T-helper 2 cell treated with Interferon-gamma antibody and Interleukin-4, amounts not matched to agents 5 μg/mL and 100 μg/mL, for 36 hours (primary cell): ENCODE measurements at places on chromosomes 13 and 19.

- DNase-seq = no peak
These were observed 2165.2 kb downstream of the PCDH9 start for GRCh38 chr13:65064967-65065366.

GRCh38 chr19:54803410-54803809, at the start of gene KIR2DL4:
Gene KIR2DL4 (plus strand): TSS chr19:54803610. CDS start chr19:54803652, 42 bp downstream.
- DNase-seq = no peak

GRCh38 chr13:24338721-24339120, 29.3 kb downstream of the C1QTNF9 start:
- DNase-seq = no peak

- DNase-seq = no peak
These were observed 817.8 kb upstream of the PCDH9 start for GRCh38 chr13:68047889-68048288.

DNA sequence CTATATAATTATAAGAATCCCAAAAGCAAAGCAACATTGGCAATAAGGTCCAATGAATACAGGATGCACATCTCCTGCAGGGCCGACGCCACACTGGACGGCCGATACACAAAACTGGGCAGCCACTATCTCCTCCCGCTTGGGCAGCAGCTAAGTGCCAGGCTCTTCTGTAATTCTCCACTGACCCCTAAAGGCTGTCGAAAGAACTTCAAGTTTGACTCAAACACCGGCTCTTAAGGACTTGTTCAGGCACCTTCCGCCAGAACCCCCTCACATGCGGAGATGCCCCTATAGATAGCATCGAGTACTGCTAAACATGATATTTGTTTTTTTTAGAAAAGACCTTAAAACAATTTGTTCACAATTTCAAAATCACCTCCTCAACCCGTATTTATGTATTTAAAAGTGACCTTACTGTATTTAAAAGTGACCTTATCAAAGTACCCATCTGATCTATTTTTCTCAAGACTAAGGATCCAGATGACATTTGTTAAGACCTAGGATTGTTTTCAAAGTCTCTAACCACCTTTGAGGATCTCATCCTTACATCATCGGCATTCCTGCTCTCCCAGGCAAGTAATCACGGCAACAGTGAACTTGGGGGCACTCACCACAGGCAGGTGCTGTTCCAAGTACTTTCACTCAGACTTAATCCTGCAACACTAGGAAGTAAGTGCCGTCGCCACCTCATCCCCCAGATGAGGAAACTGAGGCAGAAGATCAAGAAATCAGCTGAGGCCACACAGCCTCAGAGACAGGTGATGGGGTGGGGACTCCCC, 77.8 kb downstream of the TUBGCP3 start:
- no peak for DNase-seq

GRCh38 chr13:78709028-78709427, 50.1 kb upstream of the OBI1 start:
- DNase-seq = no peak

DNA sequence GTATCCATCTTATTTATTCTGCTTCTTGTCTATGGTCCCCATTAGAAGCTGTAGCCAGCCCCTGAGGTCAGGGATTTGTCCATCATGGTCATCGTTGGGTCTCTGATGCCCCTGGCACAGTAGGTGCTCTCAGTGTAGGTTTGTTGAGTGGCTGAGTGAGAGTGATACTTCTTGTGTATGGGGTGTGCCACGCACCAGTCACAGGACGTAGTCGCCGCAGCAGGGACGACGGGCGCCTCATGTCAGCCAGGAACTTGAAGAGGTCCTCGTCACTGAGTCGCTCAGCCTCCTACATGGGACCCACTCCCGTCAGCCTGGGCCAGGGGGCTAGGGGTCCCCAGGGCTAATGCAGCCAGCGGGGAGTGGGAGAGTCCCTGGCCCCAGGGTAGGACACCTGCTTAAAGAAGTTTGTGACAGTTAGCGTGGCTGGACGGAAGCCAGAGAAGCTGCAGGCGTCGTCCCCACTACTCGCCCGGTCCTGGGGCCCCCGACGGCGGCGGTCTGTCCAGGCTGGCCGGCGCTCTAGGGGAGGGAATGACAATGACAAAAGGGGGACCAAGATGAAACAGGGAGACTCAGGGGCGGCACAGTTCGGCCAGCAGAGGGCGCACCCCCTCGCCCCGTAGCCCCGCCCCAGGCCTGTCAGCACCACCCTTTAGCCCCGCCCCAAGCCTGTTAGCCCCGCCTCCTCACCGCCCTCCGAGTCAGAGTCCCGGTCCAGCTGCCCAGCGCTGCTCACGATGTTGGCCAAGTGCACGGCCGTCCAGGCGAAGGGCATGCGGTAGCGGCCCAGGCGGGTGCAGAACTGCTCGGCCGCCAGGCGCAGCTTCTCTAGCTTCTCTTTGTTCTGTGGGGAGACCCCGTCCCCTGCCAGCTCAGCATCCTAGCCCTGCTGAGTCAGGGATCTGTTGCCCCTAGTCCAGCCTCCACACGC, 3.7 kb downstream of the ANGPTL8 start:
- peak; percentile 60 for DNase-seq

- no peak for DNase-seq
These were observed 51.9 kb downstream of the DNM2 start for GRCh38 chr19:10769533-10770491.

GRCh38 chr19:18593367-18594095, 4.9 kb downstream of the REX1BD start:
- DNase-seq = no peak

- DNase-seq = peak; percentile 11
These were observed 33.7 kb upstream of the ZNF724 start for GRCh38 chr19:23283925-23284324.
